ENCODE measurements at places on chromosomes 12 and 14.

DNA sequence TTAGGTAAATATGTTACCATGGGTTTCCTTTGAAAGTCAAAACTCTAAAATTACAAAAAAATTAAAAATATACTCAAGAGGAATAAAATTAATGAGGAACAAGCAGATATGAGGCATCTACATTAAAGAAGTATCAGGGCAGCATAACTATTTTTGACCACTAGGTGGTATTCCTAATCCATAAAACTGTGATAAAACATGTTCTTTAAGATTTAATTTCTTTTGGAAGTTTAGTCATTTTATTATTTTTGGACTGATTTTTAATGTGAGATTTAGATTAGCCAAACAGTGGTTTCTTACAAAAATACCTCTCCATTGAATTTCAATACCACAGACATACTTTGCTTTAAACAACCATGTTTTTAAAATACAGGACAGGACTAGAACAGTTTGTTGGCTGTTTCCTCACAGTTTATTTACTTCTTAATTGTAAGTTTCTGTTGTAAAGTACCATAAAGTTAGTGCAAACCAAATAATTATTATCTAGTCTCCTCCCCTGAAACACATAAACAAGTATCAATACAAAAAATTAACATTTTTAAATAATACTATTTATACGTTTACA is 49.8 kb downstream of the NTS start:
- DNase-seq, result no peak

- DNase-seq, result no peak
Observed at GRCh38 chr12:66962290-66962689, 283.4 kb upstream of the GRIP1 start.

DNA sequence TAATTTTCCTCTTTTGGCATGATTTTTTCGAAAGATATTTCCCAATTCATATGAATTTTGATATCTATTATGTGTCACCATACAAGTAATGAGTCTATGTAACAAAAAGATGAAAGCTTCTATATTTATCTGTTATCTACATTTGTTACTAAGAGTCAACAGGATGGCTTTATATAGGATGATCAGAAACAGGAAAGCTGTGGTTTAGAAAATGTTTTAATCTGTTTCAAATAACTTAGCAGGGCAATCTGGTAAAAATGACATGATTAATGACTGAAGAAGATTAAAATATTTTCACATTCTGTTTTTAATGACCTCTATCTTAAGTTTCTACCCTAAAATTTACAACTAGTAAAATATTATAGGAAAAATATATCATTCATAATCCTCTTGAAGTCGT is 105.8 kb downstream of the MSRB3 start:
- DNase-seq, result no peak

DNA sequence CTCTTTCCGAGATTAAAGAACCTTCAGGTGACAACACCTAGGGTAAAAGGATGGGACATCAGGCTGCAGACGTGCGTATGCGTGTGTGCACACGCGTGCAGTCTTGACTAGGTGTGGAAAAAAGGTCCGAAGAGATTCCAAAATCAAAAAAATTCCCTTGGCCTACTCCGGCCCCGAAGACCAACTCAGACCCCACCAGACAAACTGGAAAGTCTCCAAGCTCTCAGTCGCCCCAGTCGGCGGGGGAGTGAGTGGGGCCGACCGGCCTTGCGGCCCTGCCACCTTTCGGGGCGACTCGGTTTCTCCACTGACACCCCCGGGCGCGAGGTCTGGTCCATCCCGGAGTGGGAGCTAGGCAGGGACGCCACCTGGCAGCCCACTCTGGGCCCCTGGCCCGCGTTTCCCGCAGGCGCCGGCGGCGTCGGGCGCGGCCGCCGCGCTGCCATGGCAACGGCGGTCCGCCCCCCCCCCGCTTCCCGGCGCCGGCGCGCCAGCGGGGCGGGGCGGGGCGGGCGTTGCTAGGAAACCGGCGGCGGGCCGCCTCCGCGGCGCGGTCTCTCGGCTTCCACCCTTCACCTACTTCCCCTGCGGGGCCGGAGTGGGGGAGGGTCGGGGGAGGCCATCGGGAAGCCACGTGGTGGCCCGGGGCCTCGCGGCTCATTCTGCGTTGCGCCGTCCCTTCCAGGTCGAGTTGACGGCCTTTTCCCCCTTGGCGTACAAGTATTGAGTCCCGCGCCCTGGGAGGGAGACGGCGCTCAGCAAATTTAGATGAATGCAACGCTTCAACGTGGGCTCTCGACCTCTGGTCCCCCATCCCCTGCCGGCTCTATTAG is 253.1 kb downstream of the EFCAB11 start:
- DNase-seq, result peak; percentile 81

- no peak for DNase-seq
Observed at GRCh38 chr14:32417956-32418552, 89.0 kb downstream of the AKAP6 start.

GRCh38 chr12:116432314-116432750 is 126.8 kb upstream of the MAP1LC3B2 start:
- no peak for DNase-seq

All from naive B cell (primary cell).